ENCODE measurements at places on chromosomes 2 and 18. TPM values are rescaled to one million over a fixed set of nuclear protein-coding genes. Genes with fewer than 3 reads are reported as not detected.
A peak's percentile ranks its signal among the peaks of the same experiment; 100 is the strongest.

TMEM163 gene
- not detected for total RNA-seq

GRCh38 chr2:67560771-67561456 lies 163.8 kb downstream of the ETAA1 start:
- DNase-seq = no peak

GRCh38 chr2:96841701-96842495 lies 1.9 kb downstream of the ANKRD23 start:
- no peak for DNase-seq

GRCh38 chr18:3162181-3162580 lies 57.6 kb downstream of the MYOM1 start:
- DNase-seq = no peak

GRCh38 chr2:200787351-200788120 lies 24.2 kb upstream of the BZW1 start:
- peak; percentile 99 for DNase-seq

Measured in NCI-H460 (cell line).